ENCODE measurements at places on chromosomes 3 and 15. TPM values are rescaled to one million over a fixed set of nuclear protein-coding genes. Genes with fewer than 3 reads are reported as not detected.

SEMA5B gene
- total RNA-seq: 14.2 TPM

NLGN1 gene
- 46.3 TPM for total RNA-seq

THAP10 gene
- 4.3 TPM for total RNA-seq

HIGD2B gene
- total RNA-seq: not detected

RETNLB gene
- not detected for total RNA-seq

LOXL1 gene
- 7.9 TPM for total RNA-seq
